ENCODE measurements at places on chromosomes 12 and 14. TPM values are rescaled to one million over a fixed set of nuclear protein-coding genes. Genes with fewer than 3 reads are reported as not detected.

TMTC1 gene
- total RNA-seq, result 13.9 TPM

YLPM1 gene
- total RNA-seq, result 65.6 TPM

PRMT5 gene
- total RNA-seq, result 123 TPM

ATG2B gene
- total RNA-seq, result 10.3 TPM

CMA1 gene
- not detected for total RNA-seq

PPP1R1A gene
- 13.1 TPM for total RNA-seq

SPRING1 gene
- total RNA-seq, result 43.7 TPM

OTX2 gene
- total RNA-seq, result 30.1 TPM

Measured in WTC11 (cell line).